ENCODE measurements at places on chromosomes 6 and 20. TPM values are rescaled to one million over a fixed set of nuclear protein-coding genes. Genes with fewer than 3 reads are reported as not detected.

Gene EYA4
- total RNA-seq: 2.0 TPM

Gene ITPR3
- 9.0 TPM for total RNA-seq

Gene PRICKLE4
- 0.19 TPM for total RNA-seq

Gene SEMG1
- total RNA-seq: not detected

Gene HMGCLL1
- 0.28 TPM for total RNA-seq

Gene PRRT1
- total RNA-seq: not detected

Gene SOBP
- total RNA-seq: 11.6 TPM

Gene TSBP1
- total RNA-seq: not detected

Gene CYP39A1
- total RNA-seq: under 0.01 TPM

Gene MUC22
- not detected for total RNA-seq

Gene NEU1
- total RNA-seq: 93.9 TPM

Gene ZC3H12D
- total RNA-seq: under 0.01 TPM

Gene ASIP
- not detected for total RNA-seq

Gene TXLNB
- total RNA-seq: under 0.01 TPM

Gene CRIP3
- not detected for total RNA-seq

Gene TMEM217
- 2.5 TPM for total RNA-seq

Gene PRSS16
- total RNA-seq: 0.19 TPM

Gene SASH1
- total RNA-seq: 71.7 TPM

Gene KHDC1
- 2.3 TPM for total RNA-seq

Gene VWA7
- not detected for total RNA-seq

Gene ACTL10
- 2.7 TPM for total RNA-seq

Gene TRIM40
- not detected for total RNA-seq

Gene SNAP25
- total RNA-seq: 0.77 TPM

Data from regular cardiac myocyte (primary cell).